ENCODE measurements at places on chromosomes 16 and 17. TPM values are rescaled to one million over a fixed set of nuclear protein-coding genes. Genes with fewer than 3 reads are reported as not detected.

The ODAD4 gene
- 4.2 TPM for total RNA-seq

DNA sequence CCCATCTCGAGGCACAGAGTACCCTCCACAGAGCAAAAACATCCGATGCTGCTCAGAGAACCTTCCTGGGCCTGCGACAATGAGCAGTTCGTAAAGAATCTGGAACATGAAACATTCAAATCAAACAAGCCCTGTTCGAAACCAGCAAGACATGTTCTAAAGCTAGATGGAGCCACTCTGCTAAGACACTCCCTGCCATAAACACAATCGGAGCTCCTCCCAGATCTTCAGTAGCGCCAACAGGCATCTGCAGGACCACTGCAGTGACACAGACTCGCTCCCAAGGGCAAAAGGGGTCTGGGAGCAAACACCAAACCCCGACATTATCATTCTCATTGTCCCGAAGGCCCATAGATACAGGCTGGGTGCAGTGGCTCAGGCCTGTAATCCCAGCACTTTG is 108.7 kb downstream of the ZFHX3 start:
- DNase-seq: no peak
- H3K27me3 ChIP-seq: no peaks in the 10 kb centered on the region
- no peak overlapping the region for H3K27ac ChIP-seq
- H3K4me3 ChIP-seq: no peak overlapping the region
- peaks cover 65% of the 10 kb centered on the region for H3K4me1 ChIP-seq
- H3K36me3 ChIP-seq: peaks cover 12% of the 10 kb centered on the region

- H3K4me1 ChIP-seq: peaks cover 4% of the 10 kb centered on the region
- no peak overlapping the region for H3K4me3 ChIP-seq
- H3K36me3 ChIP-seq: peaks cover 3% of the 10 kb centered on the region
- peak; percentile 60 for DNase-seq
- no peak overlapping the region for H3K27ac ChIP-seq
- peaks cover under 1% of the 10 kb centered on the region for H3K27me3 ChIP-seq
These were observed 36.6 kb upstream of the MED9 start for GRCh38 chr17:17440010-17440843.

- peaks cover 7% of the 10 kb centered on the region for H3K36me3 ChIP-seq
- DNase-seq: no peak
- no peak overlapping the region for H3K4me3 ChIP-seq
- peaks cover 4% of the 10 kb centered on the region for H3K4me1 ChIP-seq
- no peaks in the 10 kb centered on the region for H3K27me3 ChIP-seq
These were observed 90.4 kb downstream of the STH start for GRCh38 chr17:46089389-46089965.

GRCh38 chr17:68397108-68397536 is 60.2 kb downstream of the WIPI1 start:
- H3K27ac ChIP-seq: no peak overlapping the region
- peaks cover 3% of the 10 kb centered on the region for H3K36me3 ChIP-seq
- H3K27me3 ChIP-seq: no peaks in the 10 kb centered on the region
- H3K4me3 ChIP-seq: no peak overlapping the region
- DNase-seq: no peak

DNA sequence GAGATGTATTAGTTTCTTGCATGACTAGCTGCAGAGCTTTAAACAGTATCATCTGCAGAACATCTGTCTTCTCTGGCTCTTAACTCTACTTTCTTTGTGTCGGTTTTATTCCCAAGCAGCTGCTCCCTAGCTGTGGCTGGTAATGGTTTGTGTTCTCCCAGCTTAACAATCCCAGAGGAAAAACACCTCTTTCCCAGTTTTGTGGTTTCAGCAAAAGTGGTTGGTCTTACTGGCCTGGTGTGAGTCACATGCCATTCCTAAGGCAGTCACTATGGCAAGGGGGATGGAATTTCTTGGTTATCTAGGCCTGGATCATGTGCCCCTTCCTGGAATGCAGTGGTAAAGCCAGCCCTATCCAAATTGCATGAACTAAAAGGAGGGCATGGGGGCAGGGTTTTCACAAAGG is 27.5 kb downstream of the OMG start:
- no peak overlapping the region for H3K4me3 ChIP-seq
- H3K27ac ChIP-seq: no peak overlapping the region
- no peaks in the 10 kb centered on the region for H3K27me3 ChIP-seq

DNA sequence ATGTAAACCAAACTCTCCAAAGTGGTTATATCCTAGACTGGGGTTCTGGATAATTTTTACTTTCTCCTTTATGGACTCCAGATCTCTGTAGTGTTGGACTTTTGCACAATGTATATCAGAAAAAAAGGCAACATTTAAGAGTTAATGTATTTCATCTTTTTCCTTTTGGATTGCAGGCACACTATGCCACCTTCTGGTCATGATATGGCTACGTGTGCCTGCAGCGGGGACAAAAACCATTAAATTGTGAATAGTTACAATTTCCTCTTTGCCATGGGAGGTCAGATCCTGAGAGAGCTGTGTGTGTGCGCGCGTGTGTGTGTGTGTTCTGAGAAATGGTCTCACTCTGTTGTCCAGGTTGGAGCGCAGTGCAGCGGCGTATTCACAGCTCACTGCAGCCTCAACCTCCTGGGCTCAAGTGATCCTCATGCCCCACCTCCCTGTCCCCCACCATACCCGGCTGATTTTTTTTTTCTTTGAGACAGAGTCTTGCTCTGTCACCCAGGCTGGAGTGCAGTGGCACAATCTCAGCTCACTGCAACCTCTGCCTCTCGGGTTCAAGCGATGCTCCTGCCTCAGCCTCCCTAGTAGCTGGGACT is 4.3 kb upstream of the SGF29 start:
- H3K27ac ChIP-seq: peak overlapping the region; percentile 57
- peaks cover 18% of the 10 kb centered on the region for H3K27me3 ChIP-seq
- H3K4me3 ChIP-seq: peak overlapping the region; percentile 31
- no peaks in the 10 kb centered on the region for H3K36me3 ChIP-seq
- H3K4me1 ChIP-seq: peaks cover 9% of the 10 kb centered on the region

DNA sequence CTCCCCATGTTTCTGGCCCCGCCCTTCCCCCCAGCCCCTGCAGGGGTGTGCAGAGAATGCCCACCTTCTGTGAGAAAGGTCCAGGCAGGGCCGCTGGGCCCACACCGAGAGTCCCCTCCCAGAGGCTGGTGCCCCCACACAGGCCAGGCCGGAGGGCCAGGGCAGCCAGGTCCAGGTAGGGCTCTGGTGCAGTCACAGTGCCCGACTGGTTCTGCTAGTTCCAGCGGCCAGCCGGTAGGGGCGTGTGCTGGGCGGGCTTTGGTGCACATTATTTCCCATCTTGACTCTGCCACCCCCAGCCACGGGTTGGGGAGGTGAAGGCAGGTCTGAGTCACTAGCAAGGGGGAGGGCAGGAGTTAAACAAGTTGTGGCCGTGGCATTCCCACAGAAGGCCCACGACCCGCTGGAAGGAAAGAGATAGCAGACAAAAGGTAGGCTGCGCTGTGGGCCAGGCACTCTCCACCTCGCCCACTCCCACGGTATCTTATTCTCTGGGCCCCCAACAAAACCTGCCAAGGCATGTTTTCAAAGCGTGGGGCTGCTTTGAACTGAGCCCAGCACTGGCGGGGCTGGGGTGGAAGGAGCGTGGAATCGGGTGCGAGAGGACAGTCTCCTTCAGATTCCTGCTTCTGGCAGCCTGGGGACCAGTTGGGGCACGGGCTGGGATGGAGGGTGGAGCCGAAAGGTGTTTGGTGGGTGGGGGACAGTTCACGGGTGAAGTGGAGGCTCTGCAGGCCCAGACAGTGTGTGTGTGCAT is 1.9 kb downstream of the EPN3 start:
- H3K36me3 ChIP-seq: no peaks in the 10 kb centered on the region
- peaks cover 65% of the 10 kb centered on the region for H3K27me3 ChIP-seq
- H3K4me1 ChIP-seq: peaks cover 20% of the 10 kb centered on the region
- no peak overlapping the region for H3K4me3 ChIP-seq
- H3K27ac ChIP-seq: no peak overlapping the region

DNA sequence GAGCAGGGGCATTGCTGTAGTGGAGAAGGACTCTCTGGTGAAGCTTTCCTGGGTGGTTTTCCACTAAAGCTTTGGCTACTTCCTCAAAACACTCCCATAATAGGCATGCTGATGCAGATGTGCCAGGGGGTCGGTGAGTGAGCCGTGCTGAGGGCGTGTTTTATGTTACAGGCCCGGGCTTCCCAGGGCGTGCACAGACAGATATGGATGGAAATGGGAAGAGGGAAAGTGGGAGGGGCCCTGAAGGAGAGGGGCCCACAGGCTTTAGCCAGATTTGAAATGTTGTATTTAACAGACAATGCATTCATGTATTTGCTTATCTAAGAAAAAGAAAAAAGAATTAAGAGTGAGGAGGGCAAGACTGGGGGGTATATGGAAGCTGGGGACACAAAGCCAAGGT is 56.3 kb downstream of the IL21R start:
- H3K4me1 ChIP-seq: peaks cover 6% of the 10 kb centered on the region
- H3K27ac ChIP-seq: no peak overlapping the region
- H3K27me3 ChIP-seq: no peaks in the 10 kb centered on the region
- H3K4me3 ChIP-seq: no peak overlapping the region
- peaks cover 7% of the 10 kb centered on the region for H3K36me3 ChIP-seq
- no peak for DNase-seq

The PRDM7 gene
- not detected for total RNA-seq

- no peak for DNase-seq
- no peak overlapping the region for H3K4me3 ChIP-seq
- H3K27ac ChIP-seq: no peak overlapping the region
- H3K4me1 ChIP-seq: peaks cover 8% of the 10 kb centered on the region
- no peaks in the 10 kb centered on the region for H3K27me3 ChIP-seq
These were observed 295.3 kb upstream of the MAF start for GRCh38 chr16:79895917-79896203.

DNA sequence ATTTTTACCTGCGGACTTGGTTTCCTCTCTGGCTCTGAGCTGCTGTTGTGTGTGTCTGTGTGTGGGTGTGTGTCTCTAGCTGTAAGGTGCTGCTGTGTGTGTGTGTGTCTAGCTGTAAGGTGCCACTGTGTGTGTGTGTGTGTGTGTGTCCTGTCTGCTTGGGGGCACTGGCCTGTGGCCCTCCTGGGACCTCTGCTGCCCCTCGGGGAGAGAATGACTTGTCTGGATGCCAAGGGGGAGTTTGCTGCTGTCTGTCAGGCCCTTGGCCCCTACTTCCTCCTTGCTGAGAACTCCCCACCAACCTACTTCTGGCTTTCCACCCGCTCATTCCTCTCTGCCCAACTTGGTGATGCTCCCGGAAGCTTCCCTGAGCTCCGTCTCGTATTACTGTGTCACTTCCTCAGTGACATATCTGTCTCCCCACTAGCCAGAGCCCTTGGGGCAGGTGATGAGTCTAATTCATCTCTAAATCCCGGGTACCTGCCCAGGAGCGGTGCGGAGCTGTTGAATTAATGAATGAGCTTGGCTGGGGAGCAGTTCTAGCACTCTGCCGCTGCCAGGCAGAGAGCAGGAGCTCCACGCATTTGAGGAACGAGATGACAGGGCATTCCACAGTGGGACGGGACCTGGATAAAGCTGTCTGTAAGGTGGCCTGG is 3.5 kb upstream of the LASP1NB start:
- H3K4me1 ChIP-seq: peaks cover 49% of the 10 kb centered on the region
- H3K27me3 ChIP-seq: no peaks in the 10 kb centered on the region
- peak overlapping the region; percentile 57 for H3K27ac ChIP-seq

DNA sequence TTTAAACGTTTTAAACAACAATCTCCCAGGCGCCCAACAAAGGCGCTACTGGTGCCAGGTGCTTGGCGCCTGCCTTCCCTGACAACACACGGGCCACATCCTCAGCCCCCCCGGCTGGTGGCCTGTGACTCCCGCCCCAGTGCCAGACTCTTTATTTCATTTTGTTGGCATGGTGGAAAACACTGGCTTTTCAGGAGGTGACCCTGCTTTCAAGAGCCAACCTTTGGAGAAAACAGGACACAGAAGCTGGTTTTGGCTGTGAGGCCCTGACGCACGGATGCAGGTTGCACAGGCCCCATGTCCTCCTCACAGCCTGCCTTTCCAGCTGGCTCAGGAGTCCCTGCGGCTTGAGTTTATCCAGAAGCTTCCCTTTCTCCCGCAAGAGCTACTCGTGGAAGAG is 100.0 kb downstream of the METRNL start:
- H3K4me1 ChIP-seq: peaks cover 11% of the 10 kb centered on the region
- DNase-seq: no peak
- H3K27ac ChIP-seq: no peak overlapping the region
- H3K4me3 ChIP-seq: no peak overlapping the region
- no peaks in the 10 kb centered on the region for H3K27me3 ChIP-seq

DNA sequence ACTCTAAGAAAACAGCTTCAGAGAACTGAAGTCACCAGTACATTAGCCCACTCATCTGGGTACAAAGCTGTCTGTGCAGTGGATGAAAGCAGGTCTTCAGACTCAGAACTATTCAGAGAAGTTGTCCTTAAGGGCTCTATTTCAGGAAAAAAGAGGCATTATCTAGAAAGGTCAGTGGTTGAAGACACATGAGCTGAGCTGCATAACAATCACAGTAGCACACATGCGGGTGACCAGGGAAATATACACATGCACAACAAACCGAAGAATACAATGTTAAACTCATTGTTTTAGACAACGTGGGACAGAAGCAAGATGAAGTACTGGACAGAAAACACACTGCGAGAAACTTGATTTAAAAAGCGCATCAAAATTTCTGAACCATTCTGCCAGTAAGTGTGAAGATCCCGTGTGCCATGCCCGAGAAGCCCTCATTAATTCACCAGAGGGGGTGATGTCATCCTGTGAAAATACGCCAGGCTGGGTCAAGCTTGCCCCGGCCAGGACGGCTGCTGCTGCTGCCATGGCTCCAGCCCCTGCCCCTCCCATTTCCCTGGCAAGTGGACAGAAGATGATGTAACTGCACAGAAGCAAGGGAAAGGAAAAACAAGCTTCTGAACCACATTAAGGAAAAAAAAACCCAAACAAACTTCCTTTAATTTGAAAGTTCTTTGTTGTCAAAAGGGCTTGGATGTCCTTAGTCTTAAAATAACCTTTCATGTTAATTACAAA is 10.1 kb downstream of the DYNC1LI2 start:
- DNase-seq: peak; percentile 50
- no peak overlapping the region for H3K4me3 ChIP-seq
- H3K27me3 ChIP-seq: no peaks in the 10 kb centered on the region
- H3K27ac ChIP-seq: peak overlapping the region; percentile 87

The BTBD17 gene
- 12.3 TPM for total RNA-seq

DNA sequence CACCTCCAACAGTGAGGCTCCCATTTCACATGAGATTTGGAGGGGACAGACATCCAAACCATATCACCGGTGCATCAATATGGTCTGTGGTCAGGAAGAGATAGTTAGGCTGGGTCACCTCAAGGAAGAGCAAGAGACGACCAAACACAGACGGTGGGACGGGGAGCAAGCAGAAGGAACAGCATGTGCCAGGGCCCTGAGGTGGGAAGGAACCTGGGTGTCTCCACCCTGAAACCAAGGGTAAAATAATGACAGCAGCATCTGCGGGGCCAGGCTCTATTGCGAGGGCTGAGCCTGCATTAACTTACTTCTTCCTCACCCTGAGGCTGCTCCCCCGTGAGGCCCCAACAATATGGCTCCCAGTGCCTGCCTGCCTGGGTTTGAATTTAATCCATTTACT is 8.9 kb upstream of the PRSS21 start:
- H3K27ac ChIP-seq: no peak overlapping the region
- H3K27me3 ChIP-seq: peaks cover 50% of the 10 kb centered on the region
- H3K36me3 ChIP-seq: no peaks in the 10 kb centered on the region
- no peaks in the 10 kb centered on the region for H3K4me1 ChIP-seq
